ENCODE measurements at places on chromosomes 7 and 10. TPM values are rescaled to one million over a fixed set of nuclear protein-coding genes. Genes with fewer than 3 reads are reported as not detected.

GRCh38 chr10:30984563-30985328, 46.9 kb downstream of the ZNF438 start:
- H3K27me3 ChIP-seq: no peaks in the 10 kb centered on the region
- no peaks in the 10 kb centered on the region for H3K36me3 ChIP-seq
- H3K27ac ChIP-seq: peak overlapping the region; percentile 77
- no peak overlapping the region for H3K4me3 ChIP-seq
- DNase-seq: peak; percentile 65

DNA sequence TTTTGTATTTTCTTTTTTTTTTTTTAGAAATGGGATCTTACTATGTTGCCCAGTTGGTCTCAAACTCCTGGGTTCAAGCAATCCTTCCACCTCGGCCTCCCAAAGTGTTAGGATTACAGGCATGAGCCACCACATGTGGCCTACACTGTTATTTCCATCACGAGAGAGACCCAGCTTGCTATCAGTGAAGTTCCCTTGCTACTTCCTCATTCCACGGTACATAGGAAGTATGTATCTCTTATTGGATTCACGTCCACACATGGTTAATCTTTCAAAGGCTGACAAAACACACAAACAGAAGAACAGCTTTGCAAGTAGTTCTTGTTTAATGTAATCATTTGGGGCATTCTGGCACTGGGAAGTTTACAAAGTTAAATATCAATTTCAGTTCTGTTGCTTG, 50.9 kb downstream of the DCLRE1A start:
- no peaks in the 10 kb centered on the region for H3K36me3 ChIP-seq
- H3K27me3 ChIP-seq: peaks cover 5% of the 10 kb centered on the region
- no peaks in the 10 kb centered on the region for H3K4me1 ChIP-seq
- no peak for DNase-seq
- no peak overlapping the region for H3K27ac ChIP-seq

The GPR37 gene
- total RNA-seq: 20.6 TPM

The SRRM3 gene
- total RNA-seq: 1.0 TPM

- H3K36me3 ChIP-seq: no peaks in the 10 kb centered on the region
- no peaks in the 10 kb centered on the region for H3K27me3 ChIP-seq
- H3K4me1 ChIP-seq: no peaks in the 10 kb centered on the region
Measured at GRCh38 chr10:21526860-21527597, 1.5 kb upstream of the SKIDA1 start.

DNA sequence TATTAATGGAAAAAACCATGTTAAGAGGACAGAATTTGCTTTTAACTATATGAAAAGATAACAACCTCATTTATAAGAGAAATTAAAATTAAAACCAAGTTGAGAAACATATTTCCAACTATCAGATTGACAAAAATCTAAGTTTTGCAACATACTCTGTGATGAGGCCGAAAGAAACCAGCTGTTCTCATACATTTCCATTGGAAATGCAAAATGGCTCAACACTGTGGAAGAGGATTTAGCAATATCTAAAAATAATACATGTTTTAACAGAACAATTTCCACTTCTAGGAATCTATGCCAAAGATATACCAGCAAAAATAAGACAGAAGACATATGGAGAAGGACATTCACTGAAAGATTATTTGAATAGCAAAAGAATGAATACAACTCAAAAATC, 268.8 kb downstream of the DYNC1I1 start:
- no peak overlapping the region for H3K4me3 ChIP-seq
- no peak overlapping the region for H3K27ac ChIP-seq
- no peaks in the 10 kb centered on the region for H3K4me1 ChIP-seq
- H3K36me3 ChIP-seq: no peaks in the 10 kb centered on the region

DNA sequence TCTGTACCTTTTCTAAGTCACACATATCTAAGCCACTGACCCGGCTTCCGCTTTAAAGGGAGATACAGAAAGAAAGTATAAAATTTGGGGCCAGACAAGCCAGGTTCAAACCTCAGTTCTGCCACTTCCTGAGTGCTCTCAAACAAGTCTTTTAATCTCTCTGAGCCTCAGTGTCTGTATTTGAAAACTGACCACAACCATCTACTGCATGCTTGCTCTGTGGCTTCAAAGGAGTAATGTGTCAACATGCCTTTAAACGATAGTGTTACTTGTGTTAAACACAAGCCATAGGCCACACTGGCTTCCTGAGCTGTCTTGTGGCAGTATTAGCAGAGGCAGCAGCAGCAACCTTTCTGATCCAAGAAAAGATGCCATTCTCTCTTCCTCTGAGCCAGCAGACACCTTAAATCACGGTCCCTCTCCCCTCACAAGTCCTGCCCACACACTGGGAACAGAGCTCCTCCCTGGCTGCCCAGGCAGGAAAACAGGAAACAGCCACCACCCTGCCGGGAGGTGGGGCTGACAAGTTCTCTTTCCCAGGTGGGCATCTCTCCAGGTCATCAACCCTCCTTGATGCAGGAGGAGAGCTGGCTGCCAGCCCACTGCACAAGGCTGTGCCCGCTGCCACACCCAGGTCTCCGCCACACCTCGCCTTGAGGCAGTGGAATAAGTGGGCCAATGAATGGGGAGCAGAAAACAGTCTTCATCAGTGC, 10.7 kb downstream of the HIP1 start:
- H3K4me3 ChIP-seq: no peak overlapping the region
- H3K4me1 ChIP-seq: peaks cover 18% of the 10 kb centered on the region
- peaks cover 1% of the 10 kb centered on the region for H3K36me3 ChIP-seq
- no peaks in the 10 kb centered on the region for H3K27me3 ChIP-seq

DNA sequence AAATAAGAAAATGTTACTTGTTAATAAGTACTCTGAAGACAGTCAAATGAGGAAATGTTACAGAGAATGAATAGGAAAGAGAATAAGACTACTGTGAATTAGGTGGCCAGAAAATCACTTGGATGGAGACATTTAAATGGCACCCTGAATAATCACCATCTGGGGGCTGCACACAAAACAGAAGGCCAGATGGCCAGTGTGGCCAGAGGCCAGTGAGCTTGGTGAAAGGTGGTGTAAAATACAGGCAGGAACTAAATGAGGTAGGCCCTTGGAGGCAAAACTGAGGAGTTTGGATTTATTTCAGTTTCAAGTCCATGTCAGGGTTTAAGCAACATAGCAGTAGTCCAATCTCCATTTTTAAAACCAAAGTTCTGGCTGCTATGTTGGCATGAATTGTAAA, 126.7 kb downstream of the TSPAN12 start:
- DNase-seq: no peak
- no peaks in the 10 kb centered on the region for H3K27me3 ChIP-seq
- no peak overlapping the region for H3K27ac ChIP-seq
- H3K36me3 ChIP-seq: no peaks in the 10 kb centered on the region

The ASIC3 gene
- 0.17 TPM for total RNA-seq

DNA sequence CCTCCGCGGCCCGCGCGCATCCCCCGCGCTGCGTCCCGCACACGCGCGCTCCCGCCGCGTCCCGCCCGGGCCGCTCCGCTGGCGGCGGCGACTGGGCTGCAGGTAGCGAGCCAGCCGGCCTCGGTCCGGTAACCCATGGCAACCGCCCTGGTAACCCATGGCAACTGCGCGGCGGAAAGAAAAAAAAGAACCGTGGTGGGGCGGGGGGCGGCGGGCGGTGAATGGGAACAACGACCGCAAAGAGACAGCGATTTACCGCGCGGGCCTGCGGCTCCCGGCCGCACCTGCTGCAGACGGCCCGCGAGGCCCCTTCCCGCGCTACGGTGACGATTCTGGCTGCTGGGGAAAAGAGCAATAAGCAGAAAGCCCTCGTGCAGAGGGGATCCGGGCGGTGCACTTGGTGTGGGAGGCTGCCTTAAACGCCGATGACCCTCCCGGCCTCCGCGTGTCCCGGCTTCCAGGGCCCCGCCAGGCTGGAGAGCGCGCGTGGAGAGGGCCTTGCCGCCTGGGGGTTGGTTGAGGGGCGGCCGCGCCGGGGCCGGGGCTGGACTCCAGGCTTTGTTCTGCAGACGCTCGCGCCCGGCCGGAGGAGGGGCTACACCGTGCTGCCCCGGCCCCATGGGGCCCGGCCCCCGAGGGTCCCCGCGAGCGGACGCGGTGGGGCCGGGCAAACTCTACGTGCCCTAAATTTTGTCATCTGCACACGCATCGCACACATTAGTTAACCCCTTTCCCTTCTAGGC, 84.7 kb downstream of the SNX10 start:
- peaks cover 14% of the 10 kb centered on the region for H3K27me3 ChIP-seq
- H3K4me3 ChIP-seq: no peak overlapping the region
- no peaks in the 10 kb centered on the region for H3K4me1 ChIP-seq
- no peaks in the 10 kb centered on the region for H3K36me3 ChIP-seq

The MRLN gene
- not detected for total RNA-seq

DNA sequence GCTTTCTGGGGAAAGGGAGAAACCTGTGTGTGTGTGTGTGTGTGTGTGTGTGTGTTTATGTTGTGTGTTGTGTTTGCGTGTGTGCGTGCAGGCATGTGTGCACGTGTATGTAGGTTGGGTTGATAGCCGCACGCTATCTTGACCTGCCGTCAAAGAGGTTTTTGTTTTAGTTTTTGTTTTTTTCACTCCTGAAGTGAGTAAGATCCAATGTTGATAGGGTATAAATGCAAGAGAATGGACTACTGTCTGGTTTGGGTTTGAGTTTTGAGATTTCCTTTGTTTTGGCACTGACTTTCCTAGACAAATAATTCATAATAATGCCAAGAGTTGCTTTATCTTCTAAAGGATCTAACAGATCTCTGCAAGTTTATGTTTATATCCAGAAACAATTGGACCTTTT, 27.8 kb downstream of the POU6F2 start:
- no peaks in the 10 kb centered on the region for H3K36me3 ChIP-seq
- H3K27me3 ChIP-seq: no peaks in the 10 kb centered on the region
- no peak overlapping the region for H3K4me3 ChIP-seq

DNA sequence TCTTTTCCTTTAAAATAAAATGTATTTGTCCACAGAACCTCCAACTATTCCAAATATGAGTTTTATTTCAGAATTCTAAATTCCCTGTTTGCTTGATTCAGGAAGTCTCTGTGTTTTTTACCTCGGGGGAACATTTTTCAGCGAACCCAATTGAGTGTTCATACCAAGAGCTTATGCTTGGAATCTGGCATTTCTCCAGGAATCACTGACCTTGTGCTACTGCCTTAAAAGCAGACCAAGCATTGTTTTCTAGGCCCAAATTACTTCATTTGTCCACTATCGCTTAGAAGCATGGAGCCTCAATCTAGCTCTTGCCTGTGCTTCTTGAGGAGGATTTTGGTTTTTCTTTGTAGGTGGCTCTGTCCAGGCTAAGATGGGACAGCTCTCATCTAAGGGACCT, 59.4 kb downstream of the EBLN1 start:
- no peaks in the 10 kb centered on the region for H3K27me3 ChIP-seq
- H3K27ac ChIP-seq: no peak overlapping the region
- no peaks in the 10 kb centered on the region for H3K4me1 ChIP-seq
- H3K4me3 ChIP-seq: no peak overlapping the region
- DNase-seq: no peak
- H3K36me3 ChIP-seq: no peaks in the 10 kb centered on the region

Measured in fibroblast of lung (primary cell).